ENCODE measurements at places on chromosomes 5 and 9.

DNA sequence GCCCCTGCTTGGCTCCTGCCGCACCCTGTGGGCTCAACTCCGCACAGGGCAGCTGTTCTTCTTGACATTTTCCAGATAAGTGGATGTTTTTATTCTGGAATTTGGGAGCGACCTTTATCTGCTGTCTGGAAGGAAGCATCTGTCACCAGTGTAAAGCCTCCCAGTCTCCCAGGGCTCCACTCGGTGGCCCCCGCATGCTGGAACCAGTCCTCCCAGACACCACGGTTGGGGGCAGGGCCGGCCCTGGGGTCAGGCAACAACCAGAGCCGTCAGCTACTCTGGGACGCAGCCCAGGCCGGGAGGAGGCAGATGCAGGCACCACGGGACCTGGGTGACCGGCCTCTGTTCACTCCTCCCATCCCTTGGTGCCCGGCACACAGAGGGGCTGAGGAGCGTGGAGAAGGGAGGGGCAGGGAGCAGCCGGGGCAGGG is 92.8 kb upstream of the ADAMTS2 start:
- no peak for DNase-seq

- DNase-seq = no peak
These were observed 1.8 kb upstream of the NTRK2 start for GRCh38 chr9:84667571-84668195.

- no peak for DNase-seq
These were observed 706.4 kb downstream of the SEMA5A start for GRCh38 chr5:8839361-8840055.

GRCh38 chr5:140176031-140176387 is 1.0 kb downstream of the CYSTM1 start:
- DNase-seq = no peak

DNA sequence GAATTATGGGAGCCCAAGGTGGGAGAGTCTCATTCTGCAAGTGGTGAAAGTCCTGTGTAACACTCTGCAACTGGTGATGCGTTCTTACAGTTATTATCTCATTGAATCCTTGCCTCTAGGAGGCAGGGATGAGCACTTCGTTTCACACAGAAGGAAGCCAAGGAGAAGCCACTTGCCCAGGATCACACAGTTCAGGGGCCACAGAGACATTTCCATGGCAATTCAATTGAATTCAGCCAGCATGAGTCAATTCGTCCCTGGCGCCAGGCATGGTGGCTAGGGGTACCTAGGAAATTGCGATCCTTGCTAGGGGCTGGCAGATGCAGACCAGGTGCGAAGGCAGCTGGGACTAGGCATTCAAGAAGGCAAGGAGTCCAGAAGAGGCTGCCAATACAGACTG is 26.2 kb downstream of the LHX2 start:
- DNase-seq = no peak
